T-cell (primary cell): ENCODE measurements at places on chromosomes 4 and X.

GRCh38 chr4:155889031-155889793 lies 14.3 kb upstream of the TDO2 start:
- no peak for DNase-seq

GRCh38 chr4:53500546-53500945 lies 90.7 kb downstream of the LNX1 start:
- no peak for DNase-seq

GRCh38 chr4:176013476-176014247 lies 52.0 kb upstream of the WDR17 start:
- no peak for DNase-seq

- no peak for DNase-seq
These were observed 4.0 kb downstream of the DUSP9 start for GRCh38 chrX:153650959-153651358.

- DNase-seq: no peak
These were observed 21.9 kb downstream of the ARX start for GRCh38 chrX:24993879-24994278.

DNA sequence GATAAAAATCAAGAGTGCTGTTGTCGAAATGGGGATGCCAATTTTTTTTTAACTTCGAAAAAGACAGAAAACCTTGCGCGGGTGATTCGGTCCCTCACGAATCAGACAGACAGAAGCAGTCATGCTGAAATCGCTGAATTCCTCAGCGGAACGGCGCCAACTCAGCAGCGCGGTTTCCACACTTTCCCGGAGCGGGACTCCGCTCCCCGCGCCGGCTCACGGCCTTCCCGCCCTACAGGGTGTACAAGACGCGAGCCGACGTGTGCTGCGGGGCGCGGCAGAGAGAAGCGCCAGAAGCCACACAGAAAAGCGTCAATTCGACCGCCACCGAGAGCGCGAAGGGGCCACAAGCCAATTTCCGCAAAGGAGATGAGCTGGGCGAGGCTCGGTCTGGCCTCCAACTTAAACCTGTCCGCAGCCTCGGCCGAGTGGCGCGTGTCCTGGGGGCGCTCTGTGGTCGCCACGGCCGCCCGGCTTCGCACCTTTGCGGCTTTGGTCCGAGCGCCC lies 1.3 kb downstream of the NEXMIF start:
- DNase-seq: peak; percentile 0

- no peak for DNase-seq
These were observed 6.0 kb upstream of the WDR13 start for GRCh38 chrX:48591255-48591791.

- no peak for DNase-seq
These were observed 346.8 kb downstream of the PPP3CA start for GRCh38 chr4:101000496-101000895.

- DNase-seq: no peak
These were observed 53.4 kb downstream of the ANXA3 start for GRCh38 chr4:78604988-78605387.

DNA sequence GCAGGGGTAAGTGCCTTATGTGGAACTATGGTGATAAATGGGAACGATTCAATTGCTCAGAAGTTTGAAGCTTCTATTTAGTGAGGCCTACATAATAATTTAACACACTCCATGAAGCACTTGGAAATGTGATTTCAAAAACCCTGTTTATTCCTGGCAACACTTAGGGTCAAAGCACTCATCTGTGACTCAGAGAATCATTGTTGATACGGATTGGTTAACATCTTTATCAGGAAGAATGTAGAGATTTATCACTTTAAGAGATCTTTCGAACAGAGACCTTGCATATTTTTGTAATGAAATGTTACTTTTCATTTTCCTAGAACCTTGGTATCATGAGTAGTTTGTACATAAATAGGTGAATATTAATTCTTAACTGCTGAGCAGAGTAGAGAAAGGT lies 269.1 kb upstream of the SLIT2 start:
- DNase-seq: no peak

DNA sequence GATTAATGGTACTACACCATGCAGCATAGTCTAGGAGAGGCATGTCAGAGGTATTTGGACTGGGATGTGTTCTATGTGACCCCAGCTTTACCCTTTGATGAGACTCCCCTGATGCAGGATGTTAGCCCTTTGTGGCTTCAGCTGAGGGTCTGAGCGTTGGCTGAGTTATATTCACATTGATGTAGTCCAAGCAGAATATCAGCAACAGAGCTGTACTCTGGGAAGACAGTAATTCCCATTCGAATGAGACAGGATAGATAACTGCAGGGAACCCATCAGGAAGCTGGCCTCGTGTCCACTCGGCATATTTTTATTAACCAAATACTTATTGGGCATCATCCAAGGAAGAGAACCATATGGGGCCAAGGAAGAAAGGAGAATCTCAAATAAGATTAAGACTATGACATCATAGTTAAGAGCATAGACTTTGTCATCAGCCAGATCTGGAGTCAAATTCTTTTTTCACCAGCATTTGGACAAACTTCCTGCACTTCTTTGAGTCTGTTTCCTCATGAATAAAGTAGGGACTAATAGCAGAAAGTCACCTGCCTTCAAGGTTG lies 198.1 kb downstream of the SOWAHB start:
- DNase-seq: no peak

DNA sequence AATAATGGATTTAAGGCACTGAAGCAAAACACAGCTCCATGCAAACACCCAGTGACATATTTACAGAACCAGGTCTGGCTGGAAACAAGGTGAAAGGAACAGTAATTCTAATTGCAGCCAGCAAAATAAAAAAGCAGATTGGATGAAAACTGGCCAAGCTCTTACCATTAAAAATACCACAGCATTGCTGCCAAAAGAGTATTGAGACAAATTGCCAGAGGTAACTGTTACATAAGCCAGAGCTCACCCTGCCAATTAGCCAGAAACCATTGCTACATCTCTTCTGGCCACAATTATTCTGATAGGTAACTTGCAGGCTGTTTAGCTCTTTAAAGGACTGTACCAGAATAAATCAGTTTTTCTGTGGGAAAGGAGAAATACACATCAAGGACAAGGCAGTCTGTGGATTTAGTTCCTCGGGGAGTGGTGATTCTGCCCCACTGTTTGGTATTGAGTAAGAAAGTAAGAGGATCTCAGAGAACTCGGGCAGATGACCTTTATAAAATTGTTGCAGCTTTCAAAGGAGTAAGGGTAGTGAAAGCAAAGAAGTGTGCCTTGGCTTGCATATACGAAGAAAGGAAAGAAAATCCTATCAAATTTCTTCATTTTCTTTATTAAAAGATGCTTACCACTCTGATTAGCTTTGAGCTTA lies 369.5 kb downstream of the PPP3CA start:
- no peak for DNase-seq

DNA sequence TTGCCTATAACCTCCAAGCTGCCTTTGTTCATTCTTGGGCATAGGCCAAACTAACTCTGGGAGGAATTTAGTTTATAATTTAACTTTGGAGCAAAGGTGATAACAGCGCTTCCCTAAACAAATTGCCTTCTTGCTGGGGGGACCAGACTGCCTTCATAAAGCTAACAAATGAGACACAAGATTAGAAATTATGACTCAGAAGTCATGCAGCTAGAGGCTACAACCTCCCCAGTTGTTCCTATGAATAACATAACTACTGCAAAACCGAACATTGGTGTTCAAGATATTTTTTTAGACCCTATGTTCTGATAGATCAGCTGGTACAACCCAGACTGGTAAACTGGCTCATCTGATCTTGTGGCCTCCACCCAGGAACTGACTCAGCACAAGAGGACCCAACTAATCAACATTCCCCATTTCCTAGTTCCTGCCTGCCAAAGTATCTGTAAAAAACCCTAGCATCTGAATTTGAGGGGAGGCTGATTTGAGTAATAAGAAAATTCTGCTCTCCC lies 22.0 kb upstream of the TMPRSS11B start:
- DNase-seq: no peak

DNA sequence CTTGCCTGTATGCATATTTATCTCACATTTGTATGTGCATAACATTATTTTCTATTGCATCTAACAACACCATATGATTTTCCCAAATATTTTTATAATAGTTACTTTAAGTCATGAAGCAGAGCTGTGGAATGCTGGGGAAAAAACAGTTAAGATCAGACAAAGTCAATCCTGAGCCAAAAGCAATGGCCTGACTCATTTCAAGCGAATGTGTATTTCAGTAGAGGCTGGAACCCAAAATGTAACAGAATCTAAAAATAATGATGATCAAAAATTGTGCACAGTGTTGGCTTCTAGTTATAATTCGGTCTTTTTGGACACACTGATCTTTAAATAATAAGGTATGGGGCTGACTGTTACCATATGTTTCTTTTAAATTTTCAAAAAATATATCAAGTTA lies 516.2 kb upstream of the ADGRL3 start:
- no peak for DNase-seq

GRCh38 chrX:3143043-3143799 lies 102.0 kb downstream of the ARSF start:
- no peak for DNase-seq

- no peak for DNase-seq
These were observed 3.1 kb upstream of the FGFR3 start for GRCh38 chr4:1790005-1790404.

- DNase-seq: peak; percentile 27
These were observed 12.6 kb downstream of the RUFY3 start for GRCh38 chr4:70734168-70734954.

- no peak for DNase-seq
These were observed 1147.6 kb upstream of the PCDH10 start for GRCh38 chr4:132001542-132001941.

GRCh38 chr4:57378766-57379165 lies 268.6 kb upstream of the IGFBP7 start:
- DNase-seq: no peak

DNA sequence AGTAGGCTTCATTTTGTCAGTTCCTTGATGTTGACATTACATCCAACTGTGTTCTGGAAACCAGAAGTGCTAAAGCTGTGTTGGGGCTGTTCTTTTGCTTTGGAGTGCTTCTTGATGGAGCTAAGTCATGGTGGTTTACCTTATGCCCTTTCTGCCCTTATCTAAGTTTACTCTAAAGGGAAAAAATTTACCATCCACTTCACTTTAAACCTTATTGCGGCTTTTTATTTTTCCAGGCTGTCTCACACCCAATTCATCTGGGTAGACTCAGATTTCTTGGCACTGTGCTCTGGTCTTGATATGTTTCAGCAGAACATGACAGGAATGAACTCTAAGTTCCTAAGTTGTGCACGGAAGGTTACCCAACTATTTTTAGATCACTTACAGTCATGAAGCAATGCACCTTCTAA lies 104.7 kb upstream of the TTC29 start:
- DNase-seq: no peak

- no peak for DNase-seq
These were observed 184.3 kb downstream of the NAA11 start for GRCh38 chr4:79141530-79141929.

DNA sequence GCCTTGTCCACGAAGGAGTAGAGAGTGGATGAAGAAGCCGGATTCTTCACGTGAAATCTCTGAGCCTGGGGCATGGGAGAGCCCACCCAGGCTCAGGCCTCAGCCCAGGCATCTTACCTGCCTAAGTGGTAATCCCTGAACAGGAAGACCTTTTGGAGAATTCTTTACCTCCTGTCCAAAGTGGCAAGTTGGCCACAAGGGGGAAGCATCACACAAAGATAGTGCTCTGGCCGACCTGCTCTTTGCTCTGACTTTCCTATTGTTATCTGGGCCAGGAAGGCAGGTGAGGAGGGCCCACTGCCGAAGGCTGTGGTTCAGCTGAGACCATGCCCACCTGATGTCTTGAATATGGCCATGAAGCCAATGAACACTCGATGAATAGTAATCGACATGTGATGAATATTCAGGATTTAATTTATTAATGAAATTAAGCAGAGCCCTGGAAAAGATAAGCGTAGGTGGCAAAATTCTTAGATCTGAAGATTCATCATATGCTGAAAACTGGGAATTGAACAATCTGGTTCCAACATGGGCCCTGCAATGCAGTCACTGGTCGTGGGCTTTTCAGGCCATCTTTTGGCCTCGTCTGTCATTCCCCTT lies 93.8 kb downstream of the PDGFRA start:
- DNase-seq: peak; percentile 5

DNA sequence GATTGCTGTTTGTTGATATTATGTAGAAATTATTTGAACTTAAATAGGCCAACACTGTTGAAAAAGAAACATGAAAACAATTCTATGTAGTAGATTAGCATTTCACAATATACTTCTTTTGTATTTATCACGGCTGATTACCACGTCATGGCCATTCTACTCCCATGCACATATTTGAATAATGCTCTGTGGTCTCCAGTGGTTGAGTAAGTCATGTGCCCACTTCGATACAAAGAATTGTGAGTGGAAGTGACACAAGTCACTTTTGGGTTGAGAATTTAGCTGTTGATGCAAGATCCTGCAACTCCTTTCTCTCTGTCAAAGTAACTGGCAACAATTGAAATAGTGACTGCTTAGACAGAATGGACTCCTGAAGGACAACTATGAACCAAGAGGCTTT lies 6.7 kb upstream of the FSTL5 start:
- DNase-seq: no peak

DNA sequence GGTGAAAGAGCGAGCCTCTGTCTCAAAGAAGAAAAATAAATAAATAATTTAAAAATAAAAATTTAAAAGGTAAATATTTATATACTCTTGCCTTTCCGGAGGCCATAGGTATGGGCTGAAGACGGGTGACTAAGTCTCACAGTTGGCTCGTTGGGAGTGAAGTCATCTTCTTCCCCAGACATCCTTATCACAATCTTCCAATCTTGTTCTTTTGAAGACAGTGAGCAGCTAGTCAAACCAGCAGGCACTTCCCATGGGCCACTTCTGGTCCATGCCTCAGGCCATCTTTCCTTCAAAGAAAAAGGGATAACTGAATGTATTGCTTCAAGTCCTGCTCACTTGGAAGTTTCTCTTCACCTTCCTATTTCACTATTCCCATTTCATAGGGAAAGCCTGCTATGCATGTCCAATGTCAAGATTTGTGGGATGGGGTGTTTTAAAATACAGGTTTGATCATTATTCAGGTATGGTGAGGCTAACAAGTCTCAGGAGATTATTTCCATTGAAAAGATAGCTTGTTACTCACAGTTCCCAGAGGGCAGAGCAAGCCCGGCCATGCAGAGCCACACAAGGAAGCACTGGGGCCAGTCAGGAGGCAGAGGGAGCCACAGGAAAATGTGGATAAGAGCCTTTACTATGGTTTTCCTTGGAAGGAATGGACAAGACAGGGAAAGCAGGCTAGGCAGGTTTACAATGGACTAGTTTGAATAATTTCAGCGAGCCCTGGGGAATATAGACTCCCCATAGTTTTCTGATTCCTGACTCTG lies 33.3 kb upstream of the VCX2 start:
- DNase-seq: no peak

DNA sequence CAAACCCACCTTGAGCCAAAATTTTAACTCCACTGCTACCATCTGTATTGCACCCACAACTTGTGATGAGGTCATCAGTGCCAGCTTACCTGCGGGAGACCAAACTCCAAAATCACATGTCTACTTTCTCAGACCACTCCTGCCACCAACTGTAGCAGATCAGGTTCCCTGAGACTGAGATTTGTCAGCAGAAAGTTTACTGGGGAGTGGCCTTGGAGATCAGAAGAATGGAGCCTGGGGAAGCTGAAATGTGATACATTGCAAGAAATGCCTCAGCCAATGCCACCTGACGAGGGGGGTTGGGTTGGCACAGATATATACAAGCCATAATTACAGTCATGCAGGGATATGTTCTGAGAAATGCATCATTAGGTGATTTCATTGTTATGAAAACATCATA lies 19.1 kb downstream of the HAUS3 start:
- DNase-seq: no peak
